Posterior vena cava (tissue), 2 donors: ENCODE measurements at places on chromosomes 16 and 17.
A peak's percentile ranks its signal among the peaks of the same experiment; 100 is the strongest.

DNA sequence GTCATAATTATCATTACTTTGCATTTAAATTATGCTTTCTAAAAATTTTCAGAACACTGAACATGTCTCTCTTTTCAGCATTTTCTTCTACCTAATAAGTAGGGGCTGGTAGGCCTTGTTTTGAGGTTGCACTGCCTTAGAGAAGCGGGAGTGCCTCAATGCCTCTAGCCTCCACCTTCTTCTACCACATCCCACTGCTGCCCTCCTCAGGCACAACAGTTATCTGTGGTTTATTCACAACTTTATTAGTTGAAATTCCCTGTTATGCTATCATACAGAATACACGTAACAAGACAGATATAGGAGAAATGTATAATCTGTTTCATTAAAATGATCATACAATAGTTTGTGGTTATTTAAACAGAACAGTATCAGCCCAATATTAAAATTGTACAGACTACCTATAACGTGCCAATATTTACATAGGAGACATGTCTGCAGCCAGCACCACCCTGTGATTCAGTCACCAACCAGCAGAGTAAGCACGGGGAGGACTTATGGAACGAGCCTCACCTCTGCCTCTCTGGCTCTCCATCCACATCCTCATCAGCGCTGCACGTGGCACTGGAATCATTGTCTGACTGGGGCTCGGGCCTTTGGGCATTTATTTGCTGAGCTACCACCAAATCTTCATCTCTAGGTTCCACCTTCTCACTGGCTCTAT, 101.2 kb downstream of the TTC19 start:
- no peak for DNase-seq

DNA sequence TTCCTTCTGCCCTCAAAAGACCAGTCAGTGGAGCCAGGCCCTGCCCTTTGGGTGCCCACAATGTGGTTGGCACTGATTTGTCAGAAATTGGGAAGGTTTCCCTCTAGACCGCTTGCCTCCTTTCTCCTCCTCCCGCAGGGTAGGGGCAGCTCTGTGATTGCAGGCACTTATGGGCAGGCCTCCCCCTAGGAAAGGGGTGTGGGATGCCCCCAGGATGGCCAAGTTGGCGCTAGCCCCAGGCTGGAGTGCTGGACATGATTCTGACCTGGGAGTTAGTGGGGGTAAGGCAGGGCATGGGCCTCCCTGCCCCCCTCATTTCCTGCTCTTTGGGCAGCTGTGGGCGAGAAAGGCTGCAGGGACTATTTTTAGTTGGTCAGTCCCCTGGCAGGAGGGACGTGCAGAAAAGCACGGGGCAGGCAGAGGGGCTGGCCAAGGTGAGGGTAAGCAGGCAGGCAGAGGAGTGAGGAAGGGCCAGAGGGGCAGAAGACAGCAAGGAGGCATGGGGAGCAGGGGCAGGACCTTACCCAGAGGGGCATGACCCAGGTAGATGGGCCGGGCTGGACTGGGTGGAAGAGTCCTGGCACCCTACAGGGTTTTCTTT, 3.3 kb downstream of the RARA start:
- no peak for DNase-seq

DNA sequence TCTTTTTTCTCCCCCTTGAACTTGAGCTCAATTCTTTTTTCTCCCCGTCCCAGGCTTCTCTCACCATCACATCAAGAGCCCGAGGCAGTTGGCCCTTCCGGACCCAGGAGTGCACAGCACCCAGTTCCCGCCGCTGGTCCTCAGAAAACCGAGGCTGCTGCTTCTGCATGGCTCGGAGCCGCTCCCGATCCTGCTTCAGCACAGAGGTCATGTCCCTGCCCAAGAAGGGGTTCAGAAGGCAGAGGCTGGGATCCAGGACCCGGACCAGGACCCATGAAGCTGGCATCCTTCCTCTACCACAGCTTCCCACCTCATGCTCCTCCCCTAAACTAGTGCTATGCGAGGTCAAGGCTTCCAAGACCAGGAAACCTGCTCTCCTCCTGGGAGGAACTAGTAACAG, 10.5 kb downstream of the PER1 start:
- DNase-seq: no peak

- no peak for DNase-seq
Observed at GRCh38 chr17:77926981-77927380, 31.5 kb upstream of the TNRC6C start.

GRCh38 chr16:15849209-15849981, 7.4 kb downstream of the MYH11 start:
- no peak for DNase-seq

DNA sequence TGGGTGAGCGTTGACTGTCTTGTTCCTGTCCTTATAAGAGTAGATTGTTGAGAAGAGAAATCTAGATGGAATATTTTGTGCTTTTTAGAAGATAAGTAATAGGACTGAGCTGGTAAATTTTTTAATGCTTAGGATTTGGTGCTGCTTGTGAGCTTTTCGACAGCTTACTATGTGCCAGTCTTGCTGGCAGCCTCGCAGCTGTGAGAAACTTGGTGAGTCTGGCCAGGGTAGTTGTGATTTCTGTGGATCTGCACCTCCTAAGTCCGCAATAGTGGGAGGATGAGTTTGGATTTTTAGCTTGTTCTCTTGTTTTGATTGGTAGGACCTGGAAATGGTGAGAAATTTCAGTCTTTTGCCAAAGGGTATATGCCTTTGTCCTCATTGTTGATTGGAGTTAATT, 3.6 kb downstream of the SOCS7 start:
- peak; percentile 35 for DNase-seq

GRCh38 chr17:65588181-65588808, 26.8 kb upstream of the AXIN2 start:
- no peak for DNase-seq

DNA sequence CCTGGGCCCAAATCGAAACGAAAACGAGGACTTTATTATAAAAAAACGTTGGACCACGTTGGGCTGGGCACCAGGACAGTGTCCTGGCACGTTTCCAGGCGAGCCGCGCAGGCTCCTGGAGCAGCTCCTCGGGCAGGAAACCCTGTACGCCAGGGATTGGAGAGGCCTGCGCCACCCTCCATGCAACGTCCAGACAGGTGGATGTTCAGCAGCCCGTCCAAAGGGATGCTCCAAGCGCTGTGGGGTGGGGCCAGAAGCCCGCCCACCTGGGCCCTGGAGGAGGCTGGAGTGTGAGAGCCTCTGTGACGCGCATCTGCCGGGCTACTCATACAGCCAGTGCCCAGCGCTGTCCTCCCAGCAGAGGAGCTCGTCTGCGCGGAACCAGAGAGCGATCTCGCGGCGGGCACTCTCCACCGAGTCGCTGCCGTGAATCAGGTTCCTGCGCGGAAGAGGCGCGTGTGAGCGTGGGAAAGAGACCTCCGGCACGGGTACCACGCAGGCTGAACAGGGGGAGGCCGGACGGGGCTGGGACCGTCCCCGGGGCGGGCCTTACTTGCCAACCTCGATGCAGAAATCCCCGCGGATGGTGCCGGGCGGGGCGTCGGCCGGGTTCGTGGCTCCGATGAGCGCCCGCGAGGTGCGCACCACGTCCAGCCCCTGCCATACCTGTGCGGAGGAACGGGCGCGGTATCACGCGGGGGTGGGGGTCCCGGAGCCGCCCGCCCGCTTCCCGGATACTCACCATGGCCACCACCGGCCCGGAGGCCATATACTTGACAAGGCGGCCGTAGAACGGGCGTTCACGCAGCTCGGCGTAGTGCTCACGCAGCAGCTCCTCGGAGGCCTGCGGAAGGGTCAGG, 785 bp downstream of the NME3 start:
- peak; percentile 90 for DNase-seq

GRCh38 chr16:73817526-73818324, 478.9 kb upstream of the PSMD7 start:
- DNase-seq: no peak

- no peak for DNase-seq
Observed at GRCh38 chr17:40415390-40415789, 2.3 kb downstream of the TOP2A start.

DNA sequence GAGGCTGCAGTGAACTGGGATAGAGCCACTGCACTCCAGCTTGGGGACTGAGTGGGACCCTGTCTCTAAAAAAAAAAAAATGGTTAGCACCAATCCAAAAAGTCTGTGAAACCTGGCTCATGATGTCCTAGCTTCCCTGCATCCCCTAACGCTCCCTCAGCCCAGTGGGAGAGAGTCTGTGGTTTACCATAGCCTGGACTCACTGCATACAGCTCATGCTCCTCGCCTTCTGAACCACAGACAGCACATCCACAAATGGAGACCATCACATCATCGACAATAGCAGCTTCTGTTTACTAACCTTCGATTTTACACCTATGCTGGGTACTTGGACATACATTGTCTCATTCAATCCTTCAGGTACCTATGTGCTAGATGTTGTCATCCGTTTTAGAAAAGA, 43.6 kb downstream of the NLRC5 start:
- no peak for DNase-seq

GRCh38 chr17:67016039-67016762, 28.2 kb upstream of the CACNG1 start:
- DNase-seq: no peak

DNA sequence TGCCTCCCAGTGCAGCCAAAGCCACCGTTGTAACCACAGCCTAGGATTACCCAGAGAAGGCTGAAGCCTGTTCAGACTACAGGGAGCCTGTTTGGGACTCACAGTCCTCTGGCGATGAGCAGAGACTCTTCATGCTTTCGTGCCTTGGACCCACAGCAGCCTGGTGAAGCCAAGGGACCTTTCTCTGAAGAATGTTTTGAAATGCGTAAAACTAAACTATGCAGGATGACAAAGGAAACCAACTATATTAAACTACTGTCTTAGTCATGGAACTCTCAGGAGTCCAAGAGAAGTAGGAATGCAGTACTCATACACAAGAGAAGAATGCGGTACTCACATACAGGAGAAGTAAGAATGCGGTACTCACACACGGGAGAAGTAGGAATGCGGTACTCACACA, 20.9 kb downstream of the ABR start:
- DNase-seq: no peak

GRCh38 chr17:45396496-45397205, 36.0 kb downstream of the ARHGAP27 start:
- DNase-seq: no peak

GRCh38 chr16:50360779-50361178, 8.0 kb downstream of the BRD7 start:
- DNase-seq: no peak

- DNase-seq: no peak
Observed at GRCh38 chr16:11792410-11793241, 4.4 kb downstream of the ZC3H7A start.

DNA sequence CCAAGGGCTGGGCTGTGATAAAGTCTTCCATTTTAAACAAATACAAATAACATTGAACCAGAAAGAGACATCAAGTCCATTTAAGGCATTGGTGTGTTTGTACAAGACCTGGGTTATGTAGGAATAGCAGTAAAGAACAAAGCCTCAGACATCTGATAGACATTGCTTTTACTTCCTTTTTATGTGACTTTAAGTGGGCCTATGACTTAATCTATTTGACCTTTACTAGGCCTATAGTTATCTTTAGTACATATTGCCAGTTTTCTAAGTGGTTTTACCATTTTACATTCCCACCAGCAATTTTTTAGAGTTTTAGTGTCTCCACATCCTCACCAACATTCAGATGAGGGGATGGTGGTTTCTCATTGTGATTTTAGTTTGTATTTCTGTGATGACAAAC, 298.8 kb downstream of the ZFHX3 start:
- no peak for DNase-seq

DNA sequence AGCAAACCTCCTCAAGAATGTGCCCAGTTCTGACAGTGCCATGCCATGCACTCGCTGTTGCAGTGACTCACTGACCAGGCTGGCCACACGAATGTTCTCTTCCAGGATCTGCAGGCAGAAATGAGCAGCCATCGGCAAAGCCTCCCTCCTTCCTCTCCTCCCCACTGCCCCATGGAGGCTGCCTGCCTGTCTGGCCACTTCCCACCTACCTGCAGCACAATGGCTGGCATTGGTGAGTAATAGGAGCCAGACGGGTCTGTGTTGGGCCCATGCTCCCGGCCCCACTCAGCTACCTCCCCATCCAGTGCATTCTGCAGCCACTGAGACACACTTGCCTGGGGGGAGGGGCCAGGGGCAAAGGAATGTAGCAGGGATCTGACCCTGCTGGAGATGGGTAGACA, 2.8 kb upstream of the MATCAP1 start:
- DNase-seq: no peak

GRCh38 chr17:3669085-3669347, 404 bp downstream of the EMC6 start:
- no peak for DNase-seq

DNA sequence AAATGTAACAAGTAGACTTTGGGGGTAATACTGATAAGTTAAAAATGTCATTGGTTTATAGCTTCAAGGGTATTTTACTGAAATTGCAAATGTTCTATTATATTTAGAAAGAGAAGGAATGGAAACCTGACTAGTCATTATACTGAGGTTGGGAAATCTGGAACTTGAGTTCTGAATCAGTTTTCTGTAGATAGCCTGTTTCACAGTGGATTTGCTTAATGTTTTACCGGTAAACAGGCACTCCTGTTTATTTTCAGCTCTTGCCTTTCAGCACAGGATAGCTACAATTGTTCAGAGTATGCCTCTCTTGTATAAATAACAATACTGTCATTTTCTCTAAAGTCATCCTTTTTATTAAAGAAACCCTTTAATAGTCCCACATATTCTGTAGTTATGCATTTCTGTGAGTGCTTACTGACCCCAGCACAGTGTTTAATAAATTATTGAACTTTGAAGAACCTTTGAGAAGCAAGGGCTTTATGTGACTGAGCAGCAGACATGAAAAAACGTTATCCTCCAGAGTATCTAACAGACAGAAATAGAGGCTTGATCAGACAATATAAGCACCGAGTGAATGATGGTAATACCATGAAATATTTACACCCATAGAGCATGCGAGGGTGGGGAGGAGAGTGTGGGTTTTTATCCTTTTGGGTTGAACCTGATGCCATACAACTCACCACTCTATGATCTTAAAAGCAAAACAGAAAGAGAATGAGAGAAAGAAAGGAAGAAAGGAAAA, 58.2 kb downstream of the FTO start:
- no peak for DNase-seq

- peak; percentile 77 for DNase-seq
Observed at GRCh38 chr17:79065105-79065670, 9.4 kb upstream of the ENGASE start.

DNA sequence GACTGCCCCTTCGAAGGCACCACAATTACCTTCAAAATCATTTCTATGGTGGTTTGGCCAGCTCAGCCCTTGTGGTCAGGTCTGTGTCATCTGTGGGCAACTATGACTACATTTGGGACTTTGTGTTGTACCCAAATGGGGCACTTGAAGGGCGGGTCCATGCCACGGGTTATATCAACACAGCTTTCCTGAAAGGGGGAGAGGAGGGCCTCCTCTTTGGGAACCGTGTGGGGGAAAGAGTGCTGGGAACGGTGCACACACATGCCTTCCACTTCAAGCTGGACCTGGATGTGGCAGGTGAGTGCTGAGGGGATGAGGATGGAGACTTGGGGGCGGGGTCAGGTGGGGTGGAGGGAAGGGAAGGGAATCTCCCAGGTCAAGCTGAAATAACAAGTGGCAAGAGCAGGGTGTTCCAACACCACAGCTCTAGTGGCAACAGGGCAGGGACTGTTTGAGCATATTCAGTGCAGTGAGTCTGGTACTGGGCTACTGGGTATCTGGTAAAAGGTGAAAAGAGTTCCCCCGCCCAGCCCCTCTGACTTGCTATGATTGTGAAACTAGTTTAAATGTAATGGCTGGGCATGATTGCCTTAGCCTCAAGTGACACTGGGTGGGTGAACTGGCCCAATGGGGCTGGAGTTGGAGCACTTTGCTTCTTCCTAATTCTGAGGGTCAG, 1.7 kb downstream of the AOC2 start:
- no peak for DNase-seq

- no peak for DNase-seq
Observed at GRCh38 chr16:81756615-81757356, 22.3 kb upstream of the PLCG2 start.
